ENCODE measurements at places on chromosomes 5 and 9.

DNA sequence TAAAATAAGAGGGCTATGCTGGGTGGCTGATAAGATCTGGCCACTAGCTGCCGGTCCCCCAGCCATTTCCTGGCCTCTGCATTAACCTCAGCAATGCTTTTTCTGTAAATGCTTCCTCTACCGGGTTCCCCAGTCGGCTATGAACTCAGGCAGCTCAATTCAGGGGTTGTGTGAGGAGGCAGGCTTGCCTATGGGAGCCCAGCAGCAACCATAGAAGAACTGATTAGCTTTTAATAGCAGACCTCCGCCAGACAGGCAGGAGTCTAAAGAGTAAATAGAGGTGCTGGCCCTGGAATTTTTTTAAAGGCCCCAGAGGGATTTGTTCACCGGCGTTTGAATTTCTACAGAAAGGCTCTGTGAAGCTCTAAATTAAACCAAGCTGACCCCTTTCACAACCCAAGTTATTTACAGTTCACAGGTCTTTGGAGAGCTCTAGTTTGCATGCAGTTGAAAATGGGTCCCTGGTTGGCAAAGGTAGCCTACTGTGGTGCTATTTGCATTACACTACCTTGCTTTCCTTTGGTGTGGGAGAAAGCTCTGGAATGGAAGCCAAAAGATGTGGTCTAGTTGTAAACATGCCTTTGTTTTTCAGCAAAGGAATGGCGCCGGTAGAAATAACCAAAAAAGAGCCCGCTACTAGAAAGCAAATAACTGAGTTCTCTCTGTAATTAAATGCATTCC, 289.7 kb upstream of the SEMA6A start:
- DNase-seq, result no peak

DNA sequence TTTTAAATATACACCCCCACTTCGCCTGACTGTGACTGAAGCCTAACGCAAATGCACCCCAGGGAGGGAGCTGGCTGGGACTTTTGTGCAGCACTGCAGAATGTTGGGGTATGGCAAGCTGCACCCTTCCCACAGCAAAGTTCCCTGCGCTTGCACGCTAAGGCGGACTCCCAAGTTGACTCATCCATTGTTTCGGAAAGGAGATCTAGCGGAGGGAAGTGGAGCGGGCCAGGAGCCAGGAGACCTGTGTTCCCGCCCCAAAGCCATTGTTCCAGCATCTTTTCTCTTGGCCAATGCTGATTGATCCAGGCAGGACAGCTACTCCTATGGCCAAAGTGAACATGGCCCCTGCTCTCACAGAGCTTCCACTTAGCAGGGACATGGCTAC, 202.9 kb downstream of the AOPEP start:
- DNase-seq, result peak; percentile 91

GRCh38 chr5:150310246-150310645, 7.5 kb upstream of the ARSI start:
- no peak for DNase-seq

DNA sequence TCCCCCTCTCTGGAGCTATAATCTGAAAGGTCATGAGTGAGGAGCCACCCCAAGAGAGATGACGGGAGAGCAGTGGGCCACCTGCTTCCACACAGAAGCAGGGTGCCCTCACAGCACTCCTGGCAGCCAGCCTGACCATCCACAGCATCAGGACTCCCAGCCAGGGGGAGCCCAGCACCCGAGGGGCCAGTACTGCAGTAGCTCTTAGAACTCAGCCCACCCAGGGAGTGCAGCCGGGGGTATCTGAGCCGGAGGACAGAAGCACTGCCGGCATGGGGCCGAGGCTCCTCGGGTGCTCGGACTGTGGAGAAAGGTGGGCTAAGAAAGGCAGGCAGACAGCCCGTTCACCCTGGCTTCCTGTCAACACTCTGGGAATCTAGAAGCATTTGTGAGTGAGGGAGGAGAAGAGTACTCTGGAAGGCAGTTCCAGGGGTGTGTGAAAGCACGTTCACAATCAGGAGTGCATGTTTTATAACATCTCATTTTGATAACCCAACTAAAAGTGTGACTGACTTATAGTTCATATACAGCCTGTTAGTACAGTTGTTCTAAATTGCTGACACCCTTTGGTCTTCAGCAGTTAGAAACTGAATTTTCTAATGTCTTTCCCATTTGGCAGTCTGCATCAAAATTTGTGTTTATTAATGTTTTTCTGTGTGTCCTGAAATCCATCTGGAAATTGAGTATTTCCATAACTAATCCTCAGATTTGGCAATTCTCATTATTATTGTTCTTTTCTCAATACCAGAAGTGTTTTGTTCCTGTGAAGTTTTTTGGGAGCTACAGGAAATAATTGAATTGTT, 25.9 kb upstream of the ASPN start:
- DNase-seq, result no peak

- DNase-seq, result no peak
Measured at GRCh38 chr9:1171546-1171945, 121.4 kb downstream of the DMRT2 start.

DNA sequence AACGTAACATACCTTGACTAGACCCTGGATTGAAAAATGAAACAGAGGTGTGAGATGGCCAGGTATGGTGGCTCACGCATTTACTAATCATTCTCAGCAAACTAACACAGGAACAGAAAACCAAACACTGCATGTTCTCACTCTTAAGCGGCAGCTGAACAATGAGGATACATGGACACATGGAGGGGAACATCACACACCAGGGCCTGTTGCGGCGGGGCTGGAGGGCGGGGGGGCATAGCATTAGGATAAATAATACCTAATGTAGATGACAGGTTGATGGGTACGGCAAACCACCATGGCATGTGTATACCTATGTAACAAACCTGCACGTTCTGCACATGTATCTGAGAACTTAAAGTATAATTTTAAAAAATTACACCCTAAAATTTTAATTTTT, 15.9 kb downstream of the RAPGEF6 start:
- no peak for DNase-seq

GRCh38 chr5:140245341-140245740, 57.6 kb downstream of the PFDN1 start:
- DNase-seq, result no peak

- no peak for DNase-seq
Measured at GRCh38 chr5:3598769-3599211, 3.2 kb downstream of the IRX1 start.

- DNase-seq, result no peak
Measured at GRCh38 chr5:2109566-2109965, 226.8 kb upstream of the IRX4 start.

- DNase-seq, result no peak
Measured at GRCh38 chr5:54311176-54311677, 854 bp upstream of the ARL15 start.

DNA sequence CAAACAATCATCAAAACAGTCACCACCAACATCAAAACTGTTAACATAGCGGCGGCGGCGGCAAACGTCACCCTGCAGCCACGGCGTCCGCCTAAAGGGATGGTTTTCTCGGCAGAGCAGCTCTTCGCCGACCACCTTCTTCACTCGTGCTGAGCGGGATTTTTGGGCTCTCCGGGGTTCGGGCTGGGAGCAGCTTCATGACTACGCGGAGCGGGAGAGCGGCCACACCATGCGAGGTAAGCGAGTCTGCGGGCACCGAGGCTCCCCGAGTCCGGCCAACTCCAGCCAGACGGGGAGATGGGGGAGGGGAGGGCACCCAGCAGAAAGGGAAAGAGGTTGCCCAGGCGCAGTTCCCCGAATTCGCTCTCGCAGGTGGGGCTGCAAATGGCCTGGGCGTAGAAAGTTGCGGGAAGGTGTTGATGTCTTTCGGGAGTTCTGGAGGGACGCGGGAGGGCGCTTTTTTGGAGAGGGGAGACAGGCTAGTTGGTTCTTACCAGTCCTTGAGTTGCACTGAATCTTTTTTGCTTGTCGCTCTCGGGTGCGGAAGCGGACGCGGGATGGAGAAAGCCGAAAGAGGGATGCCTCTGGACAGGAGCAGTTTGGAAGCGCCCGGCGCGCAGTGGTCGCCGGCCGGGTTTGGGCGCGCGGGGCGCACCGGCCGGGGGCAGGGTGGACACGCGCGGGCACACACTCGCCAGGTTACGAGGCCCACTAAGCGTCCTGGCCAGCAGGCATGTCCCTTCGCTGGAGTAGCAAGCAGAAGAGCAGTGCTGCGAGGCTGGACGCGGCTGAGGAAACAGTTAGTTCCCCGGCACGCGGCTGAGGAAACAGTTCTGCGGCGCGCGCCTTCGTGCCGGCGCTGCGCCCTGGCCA, 849 bp downstream of the RORB start:
- no peak for DNase-seq

DNA sequence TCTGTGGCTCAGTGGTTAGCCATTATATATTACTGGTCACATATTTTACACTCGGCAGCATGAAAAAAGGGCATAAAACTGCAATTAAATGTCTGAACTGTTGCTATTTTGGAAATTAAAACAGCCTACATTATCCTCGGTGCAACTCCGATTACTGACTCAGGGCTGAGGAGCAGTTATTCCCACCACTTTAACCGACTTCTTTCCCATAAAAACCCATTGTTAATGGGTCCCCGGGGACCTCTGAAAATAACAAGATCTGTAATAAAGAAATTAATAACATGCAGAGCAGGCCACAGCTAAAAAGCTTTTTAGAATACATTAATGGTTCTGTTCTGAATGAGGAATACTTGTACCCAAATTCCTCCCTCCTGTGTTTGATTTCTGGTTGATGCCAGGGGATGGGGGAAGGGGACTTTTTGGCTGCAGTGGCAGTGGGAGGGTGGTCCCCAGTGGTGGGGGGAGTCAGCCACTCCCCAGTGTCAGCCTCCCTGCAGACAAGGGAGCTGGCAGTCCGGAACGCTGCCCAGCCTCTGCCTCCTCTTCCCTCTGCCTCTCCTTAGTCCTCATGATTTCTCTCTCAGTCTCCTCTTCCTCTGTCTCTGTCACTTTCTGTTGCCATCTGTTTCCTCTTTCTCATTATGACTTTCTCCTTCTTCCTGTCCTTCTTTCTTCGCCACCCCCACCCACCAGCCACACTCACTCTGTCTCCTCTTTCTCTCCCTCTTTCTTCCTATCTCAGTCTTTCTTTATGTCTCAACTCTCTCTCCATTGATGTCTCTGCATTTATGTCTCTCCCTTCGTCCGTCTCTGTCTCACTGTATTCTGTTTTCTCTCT, 59.0 kb upstream of the ZBTB43 start:
- DNase-seq, result no peak

GRCh38 chr5:148912714-148913398, 86.4 kb downstream of the ADRB2 start:
- peak; percentile 87 for DNase-seq

GRCh38 chr9:123684393-123685149, 245.4 kb downstream of the DENND1A start:
- DNase-seq, result no peak
